Activated CD4-positive, alpha-beta T cell treated with anti-CD3 and anti-CD28 coated beads for 36 hours (primary cell): ENCODE measurements at places on chromosomes 12 and 14. TPM values are rescaled to one million over a fixed set of nuclear protein-coding genes. Genes with fewer than 3 reads are reported as not detected.

AQP2 gene
- total RNA-seq = not detected

NEUROD4 gene
- not detected for total RNA-seq

RAB2B gene
- 22.0 TPM for total RNA-seq

RIMBP2 gene
- not detected for total RNA-seq
